ENCODE measurements at places on chromosomes 11 and 22.

GRCh38 chr11:5553343-5553742 lies 5.0 kb upstream of the OR52H1 start:
- DNase-seq, result no peak

DNA sequence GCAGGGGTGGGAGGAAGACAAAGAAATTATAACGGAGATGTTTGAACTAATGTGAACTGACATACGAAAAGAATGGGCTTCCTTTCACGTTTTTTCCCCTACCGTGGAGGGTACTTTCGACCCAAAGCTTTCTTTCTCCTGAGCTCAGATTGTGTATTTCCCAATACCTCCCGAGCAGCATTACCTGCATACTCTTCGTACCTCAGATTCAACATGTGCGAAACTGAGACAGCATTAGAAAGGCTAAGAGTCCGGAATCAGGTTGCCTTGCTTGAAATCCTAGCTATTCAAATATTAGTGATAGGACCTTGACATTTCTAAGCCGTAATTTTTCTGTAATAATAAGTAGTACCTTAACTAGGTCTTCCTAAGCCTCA lies 778 bp upstream of the PAK1 start:
- DNase-seq, result no peak

DNA sequence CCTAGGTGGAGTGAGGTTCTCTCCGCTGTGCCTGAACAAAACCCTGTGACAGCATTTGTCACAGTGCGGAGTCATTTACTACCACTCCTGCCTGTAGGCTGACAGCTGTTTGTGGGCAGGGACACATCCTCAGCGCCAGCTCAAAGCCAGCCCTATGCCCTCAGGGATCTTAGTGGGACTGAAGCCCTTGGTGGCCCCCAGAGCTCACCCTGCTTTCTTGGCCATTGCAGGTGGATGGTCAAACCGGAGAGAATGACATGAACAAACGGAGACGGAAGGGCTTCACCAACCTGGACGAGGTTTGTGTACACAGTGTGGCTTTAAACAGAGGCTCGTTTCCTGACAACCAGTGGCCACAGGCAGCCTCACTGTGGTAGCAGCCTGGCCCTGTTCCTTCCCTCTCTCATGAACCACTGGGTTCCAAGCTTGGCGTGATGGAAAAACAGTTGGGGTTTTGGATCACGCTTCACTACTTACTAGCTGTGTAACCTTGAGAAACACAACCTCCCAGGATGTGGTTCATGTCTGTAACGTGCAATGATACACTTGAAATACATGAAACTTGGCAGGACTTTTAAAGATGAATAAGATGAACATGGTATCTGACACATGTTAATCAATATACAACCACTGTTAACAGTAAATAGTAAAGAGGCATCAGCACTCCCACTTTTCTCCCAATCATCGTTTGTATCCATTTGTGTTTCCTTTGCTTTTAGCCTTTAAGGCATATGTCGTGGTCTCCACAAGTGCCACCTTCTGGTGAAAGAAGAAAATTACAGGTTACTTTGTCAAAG lies 125.8 kb downstream of the MICAL2 start:
- DNase-seq, result no peak

DNA sequence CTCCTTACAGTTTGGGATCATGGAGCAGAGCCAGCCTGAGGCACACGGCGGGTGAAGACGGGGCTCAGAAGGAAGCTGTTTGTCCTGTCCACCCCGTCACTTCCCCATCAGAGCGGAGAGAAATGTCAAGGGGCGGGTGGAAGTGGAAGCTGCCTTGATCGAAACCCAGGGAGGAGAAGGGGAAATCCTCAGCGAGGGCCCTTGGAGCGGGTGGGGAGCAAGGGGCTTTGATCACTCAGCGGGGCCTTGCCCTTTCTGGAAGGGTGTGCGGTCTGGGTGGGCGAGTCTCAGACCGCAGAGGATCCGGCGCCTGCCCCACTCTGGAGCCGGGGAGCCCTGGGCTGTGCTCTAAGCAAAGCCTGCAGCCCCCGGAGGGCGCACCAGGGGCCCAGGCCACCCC lies 320.4 kb downstream of the NTM start:
- DNase-seq, result no peak

- no peak for DNase-seq
Observed at GRCh38 chr22:19387575-19387974, 44.0 kb downstream of the HIRA start.

GRCh38 chr11:83682611-83682973 lies 396.4 kb upstream of the CCDC90B start:
- DNase-seq, result no peak

DNA sequence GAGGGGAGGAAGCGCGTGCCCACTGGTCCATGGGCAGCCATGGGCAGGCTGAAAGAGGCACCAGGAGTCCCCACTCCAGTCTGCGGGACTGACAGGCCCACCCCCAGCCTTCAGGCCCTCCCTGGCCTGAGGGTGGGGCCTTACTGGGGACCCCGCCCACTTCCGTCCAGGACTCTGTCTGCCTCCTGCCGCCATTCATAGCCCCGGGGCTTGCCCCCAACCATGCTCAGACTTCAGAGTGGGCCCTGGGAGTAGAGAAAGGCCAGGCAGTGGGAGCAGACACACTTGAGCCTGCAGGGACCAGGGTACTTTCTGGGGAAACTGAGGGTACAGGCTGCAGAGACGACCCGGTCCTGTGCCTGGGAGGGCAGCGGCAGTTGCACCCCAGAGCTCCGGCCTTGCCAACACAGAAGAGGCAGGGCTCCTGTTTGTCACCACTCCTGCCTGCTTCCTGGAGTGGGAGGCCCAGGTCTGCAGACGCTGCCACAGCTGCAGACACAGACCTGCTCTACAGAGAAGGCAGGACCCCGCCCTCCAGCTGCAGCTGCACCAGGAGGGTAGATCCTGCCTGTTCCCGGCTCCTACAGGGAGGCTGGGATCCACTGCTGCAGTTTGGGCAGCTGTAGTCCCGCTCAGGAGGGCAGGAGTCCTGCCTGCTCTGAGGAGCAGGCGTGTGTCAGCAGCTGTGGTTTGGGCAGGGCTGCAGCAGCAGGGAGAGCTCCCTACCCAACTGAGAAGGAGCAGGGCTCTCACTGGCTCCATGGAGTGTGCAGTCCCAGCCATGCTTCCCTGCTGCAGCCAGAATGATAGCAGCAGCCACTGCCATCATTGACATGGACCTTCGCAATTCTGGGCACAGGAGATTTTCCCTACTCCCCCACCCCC lies 387.9 kb upstream of the ANO3 start:
- DNase-seq, result no peak

- no peak for DNase-seq
Observed at GRCh38 chr11:61048368-61049062, 53.8 kb upstream of the CD5 start.

GRCh38 chr11:94958121-94958696 lies 15.1 kb downstream of the CWC15 start:
- DNase-seq, result no peak

GRCh38 chr11:94604482-94604881 lies 37.3 kb downstream of the PIWIL4 start:
- no peak for DNase-seq
